ENCODE measurements at places on chromosomes 11 and 22.
A peak's percentile ranks its signal among the peaks of the same experiment; 100 is the strongest.

GRCh38 chr11:104630352-104630751 is 267.9 kb downstream of the CASP12 start:
- DNase-seq = no peak

- no peak for DNase-seq
Observed at GRCh38 chr11:128572965-128573364, 14.4 kb downstream of the ETS1 start.

- peak; percentile 41 for DNase-seq
Observed at GRCh38 chr22:19855504-19856409, 1.1 kb upstream of the GNB1L start.

- DNase-seq = no peak
Observed at GRCh38 chr22:23544852-23545251, 35.2 kb downstream of the IGLL1 start.

DNA sequence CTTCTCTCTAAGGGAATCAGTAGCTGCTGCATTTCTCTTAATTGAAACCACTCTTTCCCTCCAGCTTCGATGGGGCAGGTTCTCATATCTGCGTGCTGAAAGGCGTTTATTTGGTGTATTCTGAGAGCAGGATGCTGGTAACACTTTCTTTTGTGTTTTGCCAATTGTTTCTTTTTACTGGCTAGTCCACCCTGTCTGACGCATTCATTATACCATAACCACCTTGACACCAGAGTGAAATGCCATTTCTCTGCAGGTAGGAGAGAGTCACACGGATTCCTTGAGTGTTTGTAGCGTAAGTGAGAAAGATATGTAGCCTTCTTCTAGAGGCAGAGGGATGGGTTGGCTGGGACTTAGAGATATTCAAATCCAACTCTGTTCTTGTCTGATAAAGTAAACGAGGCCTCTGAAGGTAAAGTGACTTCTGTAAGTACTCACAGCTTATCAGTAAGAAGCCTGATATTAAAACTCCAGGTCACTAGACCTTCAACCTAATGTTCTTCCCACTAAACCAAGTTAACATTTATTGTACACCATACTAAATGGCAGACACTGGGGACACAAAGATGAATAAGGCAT is 21.4 kb downstream of the CD44 start:
- DNase-seq = no peak

DNA sequence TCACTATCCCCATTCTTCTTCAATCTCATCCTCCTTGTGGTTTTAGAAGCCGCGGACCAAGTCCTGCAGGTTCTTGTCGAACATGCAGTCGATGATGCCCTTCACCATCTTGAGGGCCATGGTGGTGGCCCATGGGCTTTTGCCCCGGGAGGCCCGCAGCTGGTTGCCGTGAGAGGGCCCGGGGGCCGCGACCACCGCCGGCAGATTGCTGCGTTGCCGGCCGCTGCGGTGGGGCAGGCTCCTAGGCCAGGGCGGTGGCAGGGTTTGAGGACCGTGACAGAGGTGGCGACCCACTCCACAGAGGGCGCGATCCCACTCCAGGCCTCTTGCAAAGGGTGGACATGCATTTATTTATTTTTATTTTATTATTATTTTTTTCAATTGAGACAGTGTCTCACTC is 67.0 kb downstream of the APOL5 start:
- DNase-seq = no peak

- DNase-seq = no peak
Observed at GRCh38 chr22:22414266-22414665, 94.3 kb downstream of the ZNF280B start.

DNA sequence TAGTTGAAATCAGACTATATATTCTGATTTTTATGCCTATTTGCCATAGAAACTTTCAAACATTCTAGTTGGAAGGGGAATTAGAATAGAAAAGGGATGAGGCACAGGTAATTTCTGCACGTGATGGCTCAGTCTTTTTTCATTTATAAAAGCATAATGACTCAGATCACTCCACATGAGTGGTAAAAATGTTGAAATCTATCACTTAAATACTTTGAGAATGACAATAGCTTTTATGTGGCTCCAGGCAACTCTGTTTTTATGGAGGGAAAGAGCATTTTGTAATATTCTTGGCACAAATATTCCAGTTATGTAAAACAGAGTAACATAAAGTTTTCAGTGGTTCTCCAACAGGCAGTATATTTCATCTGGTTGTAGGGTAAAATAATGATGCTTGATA is 5.9 kb upstream of the MMP3 start:
- DNase-seq = no peak

GRCh38 chr11:92826603-92827002 is 142.8 kb upstream of the MTNR1B start:
- no peak for DNase-seq

All from nephron progenitor cell (in vitro differentiated cells).